ENCODE measurements at places on chromosomes 1 and 21.
A peak's percentile ranks its signal among the peaks of the same experiment; 100 is the strongest.

DNA sequence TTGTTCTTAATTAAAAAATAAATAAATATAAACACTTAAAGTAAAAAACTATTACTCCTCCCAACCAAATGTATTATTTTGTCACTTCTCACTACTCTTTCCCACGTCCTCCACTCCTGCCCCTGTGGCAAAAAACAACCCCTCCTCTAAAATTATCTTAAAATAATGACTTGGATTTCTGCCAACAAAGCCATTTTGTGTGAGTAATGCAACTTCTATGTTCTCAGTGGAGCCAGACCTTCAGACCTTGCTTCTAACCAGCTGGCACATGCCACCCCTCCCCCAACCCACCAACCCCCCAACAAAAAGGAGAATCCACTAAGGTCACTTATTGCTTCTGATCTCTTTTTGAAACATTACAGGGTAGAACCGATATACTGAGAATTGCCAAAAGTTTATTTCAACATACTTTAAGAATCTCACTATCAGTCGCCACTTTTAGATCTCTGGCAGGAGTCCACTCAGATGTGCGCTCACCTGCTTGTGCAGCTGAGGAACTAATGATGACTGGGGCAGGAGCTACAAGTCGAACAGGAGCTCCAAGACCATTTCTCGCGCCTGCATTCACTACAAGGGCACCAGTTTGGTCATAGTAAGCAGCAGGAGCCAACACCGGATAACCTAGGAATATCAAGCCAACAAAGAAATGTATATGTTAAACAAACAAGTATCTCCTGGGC, 58.3 kb upstream of the SDC3 start:
- peak; percentile 64 for DNase-seq

DNA sequence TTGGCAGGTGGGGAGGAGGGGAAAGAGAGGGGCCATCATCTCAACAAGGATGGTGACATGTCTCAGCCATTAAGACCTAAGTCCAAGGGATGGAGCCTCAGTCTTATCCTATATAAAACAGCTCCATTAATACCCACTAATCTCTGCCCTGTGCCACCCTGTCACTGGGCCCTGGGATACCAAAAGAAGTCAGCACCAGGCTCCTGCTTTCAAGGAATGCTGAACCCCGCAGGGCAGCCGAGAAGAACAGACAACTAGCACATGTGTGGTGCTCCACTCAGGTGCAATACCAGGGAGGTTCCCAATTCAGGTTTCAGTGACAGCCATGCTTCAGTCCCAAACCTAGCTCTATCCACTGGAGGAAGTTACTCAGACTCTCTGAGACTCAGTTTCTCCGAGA, 128.4 kb downstream of the GRIK3 start:
- DNase-seq: no peak

DNA sequence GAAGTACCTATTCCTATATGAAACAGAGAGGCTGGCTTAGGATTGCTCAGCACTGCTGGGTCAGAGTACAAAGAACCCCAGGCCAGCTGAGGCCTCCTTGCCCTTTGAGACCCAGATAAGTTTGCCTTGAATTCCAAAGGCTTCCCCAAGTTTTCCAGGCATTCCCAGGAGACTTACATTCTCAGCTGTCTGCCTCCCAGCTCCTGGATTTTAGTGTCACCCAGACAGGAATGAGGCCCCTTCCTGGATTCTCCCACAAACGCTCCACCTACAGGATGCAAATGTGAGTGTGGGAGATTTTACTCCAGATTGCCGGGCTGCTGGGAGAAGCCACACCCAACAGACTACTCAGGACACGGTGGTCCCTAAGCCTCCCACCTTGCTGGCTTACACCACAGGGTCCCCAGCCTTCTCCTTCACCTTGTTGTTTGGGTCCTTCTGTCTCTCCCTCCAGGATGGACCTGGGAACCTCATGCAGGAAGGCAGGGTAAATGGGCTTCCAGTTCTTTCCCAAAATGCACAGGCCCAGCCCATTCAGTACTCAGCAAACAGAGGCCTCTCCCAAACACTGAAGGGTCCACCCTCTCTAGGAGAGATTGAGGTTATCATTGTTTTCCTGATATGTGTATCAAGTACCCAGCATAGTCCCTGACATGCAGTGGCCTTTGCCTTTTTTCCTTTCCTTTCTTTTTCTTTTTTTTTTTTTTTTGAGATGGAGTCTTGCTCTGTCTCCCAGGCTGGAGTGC, 10.6 kb downstream of the RHBG start:
- DNase-seq: no peak

- DNase-seq: no peak
These were observed 3.1 kb downstream of the ENO1 start for GRCh38 chr1:8875216-8875861.

- no peak for DNase-seq
These were observed 187.4 kb upstream of the ATP1B1 start for GRCh38 chr1:168918860-168919741.

Measured in NCI-H446 treated with DMSO at 0.1 percent for 48 hours (cell line).